ENCODE measurements at places on chromosomes 7 and 10. TPM values are rescaled to one million over a fixed set of nuclear protein-coding genes. Genes with fewer than 3 reads are reported as not detected.

DNA sequence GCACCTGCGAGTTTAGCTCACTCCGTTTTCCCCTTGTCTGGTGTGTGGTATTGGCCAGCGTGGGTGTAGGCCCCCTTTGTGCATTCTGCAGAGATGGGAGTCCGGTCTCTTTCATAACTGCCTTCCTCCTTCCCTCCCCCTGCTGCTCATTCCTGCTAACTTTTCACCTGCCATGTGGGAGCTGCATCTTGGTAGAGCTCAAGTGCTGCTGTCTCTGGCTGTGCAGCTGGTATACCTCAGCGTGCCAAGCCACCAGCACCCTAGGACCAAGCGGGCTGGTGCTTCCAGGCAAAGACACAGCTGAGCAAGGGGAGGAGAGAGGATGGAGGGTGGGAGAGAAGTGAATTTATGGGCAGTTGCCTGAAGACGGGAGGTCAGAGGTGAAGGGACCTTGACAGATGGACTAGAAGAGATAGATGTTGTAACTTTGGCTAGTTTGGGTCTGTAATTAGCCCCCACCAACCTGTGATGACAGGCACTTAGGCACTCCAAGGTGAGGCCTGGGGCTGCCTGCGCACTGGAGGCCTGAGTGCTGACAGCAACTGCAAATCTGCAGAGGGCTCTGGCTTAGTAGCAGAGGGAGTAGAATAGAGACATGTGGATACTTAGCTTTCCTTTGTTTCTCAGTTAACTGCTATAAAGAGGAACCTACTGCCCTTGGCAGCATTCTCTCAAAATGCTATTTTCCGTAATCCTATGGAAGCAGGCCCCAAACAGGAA is 148.8 kb upstream of the AGK start:
- DNase-seq = no peak

- no peak for DNase-seq
Observed at GRCh38 chr10:44153918-44154670, 230.8 kb downstream of the CXCL12 start.

DNA sequence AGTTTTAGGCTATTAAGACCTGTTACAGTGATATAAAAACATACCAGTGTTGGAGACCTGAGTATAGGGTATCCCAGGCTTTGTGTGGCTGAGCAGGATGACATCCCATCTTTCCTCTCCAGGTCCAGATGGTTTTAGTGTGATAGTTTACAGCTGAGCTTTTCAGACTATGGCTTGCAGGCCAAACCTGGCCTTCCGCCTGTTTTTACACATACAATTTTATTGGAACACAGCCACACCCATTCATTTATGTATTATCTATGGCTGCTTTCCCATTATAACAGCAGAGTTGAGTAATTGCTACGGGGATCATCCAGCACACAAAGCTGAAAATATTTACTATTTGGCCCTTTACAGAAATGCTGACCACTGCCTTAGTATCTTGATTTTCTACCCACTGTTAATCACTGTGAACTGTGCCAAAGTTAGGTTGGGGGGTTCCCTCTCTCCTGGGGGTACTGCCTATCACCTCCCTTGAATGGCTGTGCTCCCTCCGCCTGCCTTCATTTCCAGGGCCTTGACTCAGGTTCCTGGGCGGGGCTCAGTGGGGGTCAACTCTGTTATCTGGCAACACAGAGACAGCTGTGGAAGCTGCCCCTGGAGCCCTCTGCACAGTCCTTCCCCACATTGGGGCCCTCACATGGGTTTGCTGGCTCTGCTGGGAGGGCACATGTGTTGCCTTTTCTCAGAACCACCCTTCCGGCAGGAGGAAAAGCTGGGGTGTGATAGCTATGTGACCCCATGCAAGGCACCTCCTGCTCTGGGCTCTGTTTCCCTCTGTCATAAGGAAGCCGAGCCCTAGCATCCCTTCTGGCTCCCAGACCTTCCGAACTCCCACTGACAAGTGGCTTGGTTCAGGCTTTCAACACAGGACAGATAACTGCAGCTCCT is 40.3 kb upstream of the SH2D4B start:
- peak; percentile 88 for DNase-seq

DNA sequence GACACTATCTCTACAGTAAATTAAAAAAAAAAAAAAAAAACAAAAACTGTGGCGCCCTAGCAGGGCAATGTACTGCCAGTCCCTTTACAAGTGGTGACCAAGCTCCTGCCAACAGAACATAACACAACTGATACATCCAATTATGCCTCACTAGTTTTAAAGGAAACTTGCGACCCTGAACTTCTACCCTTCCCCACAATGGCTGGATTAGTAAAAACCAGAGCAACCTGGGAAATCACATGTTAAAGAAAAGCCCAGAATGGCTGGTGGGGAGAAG is 16.5 kb downstream of the ATE1 start:
- no peak for DNase-seq

GRCh38 chr7:82018226-82018625 is 248.4 kb upstream of the HGF start:
- DNase-seq = no peak

DNA sequence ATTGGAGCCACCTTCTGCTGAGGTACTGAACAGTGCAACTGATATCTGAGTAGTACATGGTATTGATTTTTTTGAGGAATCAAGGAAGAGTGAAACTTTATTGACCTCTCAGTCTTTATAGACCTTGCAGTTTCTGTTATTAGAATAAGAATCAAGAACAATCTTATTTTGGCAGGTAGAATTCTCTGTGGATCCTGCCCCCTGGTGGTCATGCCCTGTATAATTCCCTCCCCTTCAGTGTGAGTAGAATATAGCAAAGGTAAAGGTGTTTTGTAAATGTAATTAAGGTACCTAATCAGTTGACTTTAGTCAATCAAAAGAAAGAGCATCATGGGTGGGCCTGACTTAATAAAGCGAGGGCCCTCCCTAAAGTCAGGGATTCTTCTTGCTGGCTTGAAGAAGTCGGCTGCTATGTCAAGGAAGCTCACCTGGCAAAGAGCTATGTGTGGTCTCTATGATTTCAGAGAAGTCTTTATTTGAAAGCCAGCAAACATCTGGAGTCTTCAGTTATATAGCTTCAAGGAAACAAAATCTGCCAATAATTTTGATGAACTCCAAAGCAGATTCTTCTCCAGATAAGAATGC is 142.8 kb downstream of the LSM5 start:
- no peak for DNase-seq

- no peak for DNase-seq
Observed at GRCh38 chr7:28018446-28018845, 162.1 kb downstream of the JAZF1 start.

DNA sequence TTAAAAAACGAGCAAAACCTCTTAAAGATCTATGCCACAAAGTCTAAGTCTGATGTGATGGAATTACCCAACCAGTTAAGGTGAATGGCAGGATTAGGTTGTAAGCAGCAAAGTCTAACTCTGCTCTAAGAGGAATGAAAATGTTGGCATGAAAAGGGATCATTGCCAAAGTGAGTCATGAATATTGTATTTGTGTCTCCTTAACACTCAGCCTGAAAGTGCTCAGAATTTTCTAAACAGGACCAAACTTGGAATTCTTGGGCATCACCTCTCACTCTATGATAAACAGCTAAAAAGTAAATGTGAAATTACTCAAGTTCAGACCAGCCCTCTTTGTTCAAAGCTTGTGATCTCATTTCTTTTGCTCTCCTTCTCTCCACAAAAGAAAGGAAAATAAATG is 27.0 kb downstream of the PPP1R3A start:
- no peak for DNase-seq

GRCh38 chr10:46516660-46517416 is 39.6 kb downstream of the GPRIN2 start:
- DNase-seq = peak; percentile 70

GRCh38 chr10:61589547-61590243 is 73.0 kb upstream of the CABCOCO1 start:
- DNase-seq = no peak

- no peak for DNase-seq
Observed at GRCh38 chr7:24914465-24914859, 65.5 kb downstream of the OSBPL3 start.

GRCh38 chr10:102009801-102010425 is 46.1 kb downstream of the ARMH3 start:
- DNase-seq = no peak

DNA sequence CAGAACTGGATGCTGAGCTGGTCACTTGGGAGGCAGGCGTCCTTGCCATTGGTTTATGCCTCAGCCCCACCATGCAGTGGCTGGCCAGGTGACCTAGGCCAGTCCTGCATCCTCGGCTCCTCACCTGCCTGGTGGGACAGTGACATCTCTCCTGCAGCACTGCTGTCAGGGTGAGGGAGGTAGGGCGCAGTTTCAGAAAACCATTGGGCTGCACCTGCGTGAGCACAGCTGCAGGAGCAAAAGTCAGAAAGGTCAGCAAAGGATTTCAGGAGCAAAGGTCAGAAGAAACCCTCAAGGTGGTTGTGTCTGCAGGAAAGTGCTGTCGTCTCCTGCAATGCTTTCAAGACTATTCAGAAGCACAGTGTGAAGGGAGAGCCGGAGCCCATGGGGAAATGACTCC is 48.1 kb downstream of the EGFR start:
- DNase-seq = no peak

GRCh38 chr10:11357439-11357838 is 254.0 kb downstream of the USP6NL start:
- no peak for DNase-seq

GRCh38 chr10:78419481-78420265 is 386.0 kb downstream of the RPS24 start:
- DNase-seq = no peak

DNA sequence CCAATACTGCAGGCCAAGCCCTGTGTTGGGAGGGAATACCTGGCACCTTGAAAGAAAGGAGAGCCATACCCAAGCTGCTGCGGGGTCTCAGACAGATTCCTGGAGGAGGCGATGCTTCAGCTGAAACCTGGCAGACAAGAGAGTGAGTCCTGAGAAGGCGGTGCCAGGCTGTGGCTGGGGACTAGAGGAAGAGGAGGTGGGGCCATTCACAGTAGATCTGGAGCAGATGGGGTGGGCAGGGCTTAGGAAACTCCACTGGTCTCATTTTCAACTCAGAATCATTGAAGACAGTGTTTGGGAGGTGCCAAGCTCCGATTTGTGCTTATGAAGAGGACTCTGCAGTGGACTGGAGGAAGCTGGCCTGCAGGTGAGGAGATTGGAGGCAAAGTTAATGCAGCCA is 236.3 kb upstream of the MKI67 start:
- DNase-seq = no peak

DNA sequence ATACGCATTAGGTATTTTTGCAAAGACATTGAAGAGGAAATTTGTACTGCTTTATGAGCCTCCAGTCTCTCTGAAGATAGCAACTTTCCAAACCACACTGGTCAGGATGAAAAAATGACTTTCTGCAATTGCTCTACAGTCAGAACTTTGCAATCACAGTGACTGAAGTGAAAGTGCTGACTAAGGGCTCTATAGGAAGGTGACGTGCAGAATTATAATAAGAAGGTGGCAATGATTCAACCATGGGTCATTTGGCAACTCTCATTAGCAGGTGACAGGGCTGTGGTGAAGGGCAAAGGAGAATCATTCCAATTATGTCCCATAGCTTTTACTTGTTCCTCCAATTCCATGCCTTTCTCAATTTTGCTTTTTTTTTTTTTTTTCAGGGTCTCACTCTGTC is 311.0 kb downstream of the ANKRD30A start:
- DNase-seq = no peak

- DNase-seq = no peak
Observed at GRCh38 chr7:30464231-30464671, 14.3 kb downstream of the NOD1 start.

GRCh38 chr7:22043367-22043766 is 97.7 kb upstream of the CDCA7L start:
- no peak for DNase-seq

DNA sequence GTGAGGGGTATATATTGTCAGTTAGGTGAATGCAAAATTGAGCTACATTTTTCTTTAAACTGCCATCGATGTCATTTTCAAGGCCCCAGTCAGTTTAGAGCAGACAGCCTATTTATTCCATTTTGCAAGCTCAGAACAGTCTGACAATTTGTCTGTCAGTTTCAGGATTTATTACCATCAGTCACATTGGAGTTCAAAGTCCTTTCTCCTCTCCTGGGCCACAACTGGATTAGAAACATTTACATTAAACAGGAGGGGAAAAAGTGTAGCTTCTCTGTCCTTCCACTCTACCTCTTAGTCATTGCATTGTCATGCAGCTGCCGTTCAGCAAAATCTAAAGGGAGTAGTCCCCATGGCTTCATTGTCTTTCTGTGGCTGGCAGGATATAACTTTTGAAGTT is 3.5 kb upstream of the GHITM start:
- no peak for DNase-seq

- DNase-seq = no peak
Observed at GRCh38 chr10:34756584-34756983, 58.5 kb downstream of the PARD3 start.

GRCh38 chr7:103524042-103524907 is 78.3 kb upstream of the SLC26A5 start:
- no peak for DNase-seq

- peak; percentile 81 for DNase-seq
Observed at GRCh38 chr10:69344591-69345252, 66.4 kb downstream of the HK1 start.

DNA sequence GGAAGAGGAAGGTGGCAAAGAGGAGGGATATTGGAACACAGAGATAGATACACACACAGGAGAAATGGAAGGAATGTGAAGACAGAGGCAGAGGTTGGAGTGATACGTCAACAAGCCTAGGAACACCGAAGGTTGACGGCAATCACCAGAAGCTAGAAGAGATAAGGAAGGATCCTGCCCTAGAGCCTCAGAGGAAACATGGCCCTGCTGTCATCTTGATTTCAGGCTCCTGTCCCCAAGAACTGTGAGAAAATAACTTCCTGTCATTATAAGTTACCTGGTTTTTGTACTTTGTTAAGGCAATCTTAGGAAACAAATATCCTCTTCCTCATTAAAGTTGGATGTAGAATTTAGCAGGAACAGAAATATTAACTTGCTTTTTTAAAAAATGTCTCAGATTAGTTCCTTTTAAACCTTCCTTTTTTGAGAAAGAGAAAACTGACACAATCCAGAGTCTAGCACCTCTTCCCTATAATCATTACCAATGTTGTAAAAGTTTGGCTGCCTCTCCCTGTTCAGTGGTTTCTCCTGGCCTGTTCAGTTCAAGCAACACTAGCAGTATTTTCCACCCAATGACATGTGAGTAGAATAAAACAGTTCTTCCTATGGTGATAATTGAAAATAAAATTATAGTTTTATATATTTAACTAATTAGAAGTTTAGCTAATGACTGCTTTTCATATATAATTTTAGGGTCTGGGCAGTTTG is 28.8 kb upstream of the GNAI1 start:
- DNase-seq = no peak

The CFTR gene
- total RNA-seq = not detected

The PNLIP gene
- 3.0 TPM for total RNA-seq

The SYNPO2L gene
- not detected for total RNA-seq

The TAX1BP1 gene
- 146 TPM for total RNA-seq

The RASA4B gene
- 50.5 TPM for total RNA-seq

The GBF1 gene
- 40.4 TPM for total RNA-seq

The NCF1 gene
- 92.4 TPM for total RNA-seq
